Neuronal stem cell (in vitro differentiated cells): ENCODE measurements at places on chromosomes 5 and 9.

DNA sequence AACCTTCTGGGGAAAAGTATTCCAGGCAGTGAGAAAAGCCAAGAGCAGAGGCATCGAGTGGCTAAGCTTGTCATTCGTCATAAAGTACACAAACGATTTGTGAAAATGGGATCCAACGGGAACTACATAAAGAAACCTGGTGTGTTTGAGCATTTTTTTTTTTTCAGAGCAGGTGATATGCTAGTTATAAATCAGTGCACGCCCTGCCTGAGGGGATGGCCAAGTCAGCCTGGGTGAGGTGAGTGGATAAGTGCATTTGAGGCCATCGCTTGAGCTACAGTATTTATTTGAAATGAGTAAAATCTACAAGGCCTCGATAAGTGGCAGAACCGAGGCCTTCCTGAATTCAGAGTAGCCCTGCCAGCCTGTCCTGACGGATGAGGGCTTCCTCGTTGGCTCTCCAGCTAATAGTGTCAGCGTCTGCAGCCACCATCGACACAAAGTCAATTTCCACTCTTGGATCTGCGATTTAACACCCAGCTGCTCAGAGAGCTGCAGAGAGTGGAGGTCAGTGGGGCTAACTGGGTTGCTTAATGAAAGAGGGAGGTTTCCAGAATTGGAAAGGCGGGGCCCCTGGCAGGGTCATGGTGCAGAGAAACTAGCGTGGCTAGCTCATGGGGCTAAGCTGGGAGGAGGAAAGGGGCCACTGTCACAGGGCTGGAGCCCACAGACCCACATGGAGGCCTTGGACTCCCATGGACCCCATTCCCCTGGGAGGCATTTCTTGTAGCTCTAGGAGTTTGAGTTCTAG, 27.3 kb downstream of the PPARGC1B start:
- DNase-seq, result no peak

GRCh38 chr5:110195288-110195687, 505.6 kb downstream of the MAN2A1 start:
- DNase-seq, result no peak

DNA sequence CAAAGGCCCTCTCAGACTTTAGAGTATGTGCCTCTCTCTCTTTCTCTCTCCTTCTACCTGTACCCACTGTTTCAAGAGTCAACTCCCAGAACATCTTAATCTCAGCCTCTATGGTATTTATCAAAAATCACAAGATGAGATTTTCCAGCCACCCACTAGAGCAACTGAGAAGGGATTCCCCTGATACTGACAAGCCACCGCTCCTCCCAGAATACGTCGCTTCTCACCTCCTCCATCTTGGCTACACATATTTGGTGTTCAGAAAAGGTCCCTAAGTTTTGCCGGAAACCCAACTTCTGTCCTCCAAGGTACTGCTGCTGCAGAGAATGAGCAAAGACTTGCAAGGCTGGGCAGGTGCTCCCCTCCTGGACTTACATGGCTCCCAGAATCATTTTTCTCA, 6.1 kb downstream of the GARIN3 start:
- DNase-seq, result no peak

DNA sequence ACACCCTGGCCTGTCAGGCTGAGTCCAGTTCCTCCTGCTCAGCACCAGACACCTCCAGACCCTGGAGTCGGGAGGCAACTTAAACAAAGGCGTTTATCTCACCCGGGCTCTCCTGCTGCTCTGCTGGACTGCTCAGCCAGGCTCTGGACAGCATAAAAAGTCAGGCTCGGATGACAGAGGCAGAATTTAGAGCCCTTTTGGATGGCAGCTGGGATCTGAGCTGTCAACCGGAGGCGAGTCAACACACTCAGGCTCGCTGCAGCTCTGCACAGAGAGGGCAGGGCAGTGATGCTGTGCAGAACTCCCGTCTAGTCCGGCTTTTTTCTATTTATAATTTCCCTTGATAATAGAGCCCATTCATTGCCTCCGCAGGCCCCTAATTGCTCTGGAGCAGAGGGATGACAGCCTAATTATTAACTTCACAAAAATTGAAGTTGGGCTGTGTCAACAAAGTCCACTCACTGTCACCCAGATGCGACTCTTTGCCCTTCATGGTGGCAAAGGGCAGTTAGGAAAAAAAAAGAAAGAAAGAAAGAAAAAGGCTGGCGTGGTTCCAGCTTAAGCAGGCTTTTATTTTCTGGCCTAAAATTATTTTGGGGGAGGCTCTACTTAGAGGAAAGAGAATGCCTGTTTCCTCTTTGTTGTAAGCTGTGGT, 37.6 kb downstream of the STC2 start:
- DNase-seq, result no peak

GRCh38 chr9:133224762-133225161, 15.7 kb upstream of the OBP2B start:
- no peak for DNase-seq

- DNase-seq, result no peak
These were observed 501.6 kb downstream of the DTWD2 start for GRCh38 chr5:118486647-118487225.

DNA sequence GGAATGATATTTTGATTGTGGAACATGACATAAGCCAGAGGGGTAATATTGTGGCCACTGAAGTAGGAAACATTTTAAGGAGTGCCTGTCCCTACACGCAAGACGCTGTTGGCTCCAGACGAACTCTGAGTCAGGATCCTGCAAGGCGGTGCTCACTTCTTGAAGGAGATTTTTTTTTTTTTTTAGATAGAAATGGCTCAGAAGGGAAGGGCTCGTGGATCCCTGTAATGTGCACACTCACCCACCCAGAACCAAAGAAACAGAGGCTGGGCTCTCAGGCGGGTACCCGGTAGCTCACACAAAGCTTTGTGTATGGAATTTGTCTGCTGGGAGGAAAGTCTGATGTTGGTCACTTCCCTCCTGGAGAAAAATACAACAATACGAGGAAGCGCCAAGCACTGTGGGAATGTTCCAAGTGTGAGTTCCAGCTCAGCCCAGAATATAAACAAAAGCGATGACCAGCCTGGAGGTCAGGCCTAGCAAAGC, 25.7 kb downstream of the RAPGEF1 start:
- DNase-seq, result no peak

- no peak for DNase-seq
These were observed 6.9 kb upstream of the UBAP1 start for GRCh38 chr9:34171753-34172535.

DNA sequence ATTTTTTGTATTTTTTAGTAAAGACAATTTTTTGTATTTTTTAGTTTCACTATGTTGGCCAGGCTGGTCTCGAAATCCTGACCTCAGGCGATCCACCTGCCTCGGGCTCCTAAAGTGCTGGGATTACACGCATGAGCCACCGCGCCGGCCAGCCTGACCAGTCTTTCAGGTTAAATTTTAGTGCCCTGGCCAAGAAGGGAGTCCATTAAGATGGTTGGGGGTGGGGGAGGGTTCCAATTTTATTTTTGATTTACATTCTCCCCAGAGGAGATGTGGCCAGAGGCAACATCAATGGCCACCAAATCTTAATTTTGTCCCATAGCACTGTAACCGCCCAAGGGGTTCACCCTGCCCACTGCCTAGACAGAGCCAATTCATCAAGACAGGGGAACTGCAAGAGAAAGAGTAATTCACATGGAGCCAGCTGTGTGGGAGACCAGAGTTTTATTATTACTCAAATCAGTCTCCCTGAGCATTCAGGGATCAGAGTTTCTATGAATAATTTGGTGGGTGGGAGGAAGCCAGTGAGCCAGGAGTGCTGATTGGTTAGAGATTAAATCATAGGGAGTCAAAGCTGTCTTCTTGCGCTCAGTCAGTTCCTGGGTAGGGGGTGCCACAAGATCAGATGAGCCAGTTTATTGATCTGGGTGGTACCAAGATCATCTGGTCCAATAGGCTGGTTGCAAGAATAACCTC, 24.7 kb downstream of the TBCA start:
- no peak for DNase-seq

- no peak for DNase-seq
These were observed 29.0 kb downstream of the SARDH start for GRCh38 chr9:133709015-133709611.

GRCh38 chr9:70111042-70111602, 67.5 kb downstream of the MAMDC2 start:
- DNase-seq, result peak; percentile 77

GRCh38 chr5:115168829-115169486, 750 bp downstream of the TRIM36 start:
- DNase-seq, result peak; percentile 44

DNA sequence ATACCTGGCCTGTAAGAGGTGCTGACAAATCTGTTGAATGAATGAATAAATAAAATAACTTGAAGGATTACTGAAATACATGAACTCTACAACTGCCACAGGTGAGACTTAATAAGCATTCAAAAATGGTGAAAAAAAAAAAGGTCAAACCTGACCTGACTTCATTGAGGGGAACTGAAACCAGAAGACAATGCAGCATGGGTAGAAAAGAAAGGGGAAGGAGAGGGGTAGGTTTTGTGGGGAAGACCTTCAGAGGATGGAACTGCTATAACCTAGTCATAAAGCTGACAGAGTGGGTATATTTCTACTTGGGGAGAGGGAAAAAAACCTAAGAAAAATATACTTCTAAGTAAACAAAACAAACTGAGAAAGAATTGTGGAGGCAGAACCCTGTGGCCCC, 56.6 kb downstream of the RASEF start:
- no peak for DNase-seq

GRCh38 chr9:76521906-76522305, 62.9 kb downstream of the GCNT1 start:
- DNase-seq, result no peak

- no peak for DNase-seq
These were observed 146.5 kb downstream of the CD180 start for GRCh38 chr5:67050125-67050524.

DNA sequence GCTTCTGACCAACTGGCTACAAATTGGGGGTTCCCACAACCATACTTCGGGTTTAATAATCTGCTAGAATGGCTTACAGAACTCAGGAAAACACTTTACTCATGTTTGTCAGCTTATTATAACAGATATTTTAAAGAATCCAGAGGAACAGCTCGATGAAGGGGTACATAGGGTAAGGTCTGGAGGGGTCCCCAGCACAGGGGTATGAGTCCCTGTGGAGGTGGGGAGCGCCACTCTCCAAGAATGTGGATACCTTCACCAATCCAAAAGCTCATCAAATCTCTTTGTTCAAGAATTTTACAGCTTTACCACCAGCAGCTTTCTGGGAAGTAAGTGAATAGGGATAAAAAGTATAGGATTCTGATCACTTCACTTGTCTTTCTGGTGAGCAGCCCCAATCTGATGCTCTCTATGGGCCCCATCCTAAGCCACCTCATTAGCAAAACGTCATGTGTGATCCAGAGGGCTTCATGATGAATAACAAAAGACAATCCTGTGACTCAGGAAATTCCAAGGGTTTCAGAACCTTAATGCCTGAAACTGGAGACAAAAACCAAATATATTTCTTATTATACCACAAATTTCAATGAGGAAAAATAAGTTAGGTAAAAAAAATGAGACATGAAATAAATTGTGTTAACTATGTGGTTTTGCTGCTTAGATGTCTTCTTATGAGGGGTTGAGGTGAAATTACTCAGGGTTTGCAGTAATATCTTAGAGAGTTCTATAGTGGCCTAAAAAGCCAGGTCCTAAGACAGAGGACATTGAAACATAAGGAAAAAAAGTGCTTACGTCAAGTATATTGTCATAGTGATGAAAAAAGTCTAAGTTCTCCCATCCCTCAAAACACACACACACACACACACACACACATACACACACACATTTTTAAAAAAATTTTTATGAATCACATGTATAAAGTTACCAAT, 290.5 kb downstream of the ANXA1 start:
- DNase-seq, result no peak

DNA sequence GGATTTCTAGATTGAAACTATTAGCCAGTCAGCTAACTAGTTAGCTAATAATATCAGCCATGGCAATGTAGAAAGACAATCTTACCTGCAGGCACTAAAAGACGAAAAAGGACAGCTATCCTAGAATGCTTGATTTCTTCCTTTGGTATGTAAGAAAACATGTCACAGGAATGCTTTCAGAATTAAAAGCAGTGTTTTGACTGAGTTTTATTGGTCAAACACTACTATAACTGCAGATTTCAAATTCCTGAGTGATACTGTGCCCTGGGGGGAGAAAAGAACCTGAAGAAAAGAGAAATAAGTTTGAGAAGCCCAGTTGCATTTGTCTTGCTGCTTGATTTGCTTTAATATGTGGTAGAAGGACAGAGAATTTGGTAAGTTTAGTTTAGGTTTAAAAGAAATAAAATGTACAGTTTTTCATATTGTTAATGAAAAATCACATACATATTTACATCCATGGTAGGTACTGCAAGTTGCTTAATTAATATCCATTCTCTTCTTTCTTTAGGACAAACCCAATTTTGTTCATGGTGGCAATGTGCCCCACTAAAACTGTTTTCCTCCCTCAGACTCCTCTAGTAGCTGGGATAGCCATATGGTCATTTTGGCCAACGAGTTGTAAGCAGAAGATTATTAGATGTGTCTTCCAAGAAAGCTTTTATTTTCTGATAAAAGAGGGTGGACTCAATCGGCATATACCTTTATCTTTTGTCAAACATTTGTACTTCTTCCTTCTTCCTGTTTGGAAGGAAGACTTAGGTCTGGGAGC, 4.3 kb upstream of the FAM169A start:
- DNase-seq, result no peak

GRCh38 chr5:180290568-180291233, 1.2 kb downstream of the MAPK9 start:
- DNase-seq, result no peak

DNA sequence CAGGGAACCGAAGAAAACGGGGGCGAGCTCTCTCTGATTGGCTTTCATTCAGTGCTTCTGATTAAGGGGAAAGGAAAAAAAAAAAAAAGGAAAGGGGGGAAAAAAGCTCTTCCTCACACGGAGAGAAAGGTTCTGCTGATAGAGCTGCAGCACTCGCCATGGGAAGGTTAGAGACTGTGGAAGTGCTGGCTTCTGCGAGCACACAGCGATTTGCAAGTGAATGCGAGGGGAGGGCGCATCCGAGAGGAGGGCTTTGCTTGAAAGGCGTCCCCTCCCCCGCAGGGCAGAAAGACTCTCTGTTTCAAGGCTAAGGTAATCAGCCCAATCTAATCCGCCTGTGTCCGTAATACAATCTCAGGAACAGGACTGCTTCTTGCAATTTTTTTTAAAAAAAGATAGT, at the start of gene CDH10:
CDH10 (minus strand) TSS at position 218 of the 400 bp plus-strand sequence. CDS start 51,488 bp downstream, outside the sequence.
- DNase-seq, result peak; percentile 83

DNA sequence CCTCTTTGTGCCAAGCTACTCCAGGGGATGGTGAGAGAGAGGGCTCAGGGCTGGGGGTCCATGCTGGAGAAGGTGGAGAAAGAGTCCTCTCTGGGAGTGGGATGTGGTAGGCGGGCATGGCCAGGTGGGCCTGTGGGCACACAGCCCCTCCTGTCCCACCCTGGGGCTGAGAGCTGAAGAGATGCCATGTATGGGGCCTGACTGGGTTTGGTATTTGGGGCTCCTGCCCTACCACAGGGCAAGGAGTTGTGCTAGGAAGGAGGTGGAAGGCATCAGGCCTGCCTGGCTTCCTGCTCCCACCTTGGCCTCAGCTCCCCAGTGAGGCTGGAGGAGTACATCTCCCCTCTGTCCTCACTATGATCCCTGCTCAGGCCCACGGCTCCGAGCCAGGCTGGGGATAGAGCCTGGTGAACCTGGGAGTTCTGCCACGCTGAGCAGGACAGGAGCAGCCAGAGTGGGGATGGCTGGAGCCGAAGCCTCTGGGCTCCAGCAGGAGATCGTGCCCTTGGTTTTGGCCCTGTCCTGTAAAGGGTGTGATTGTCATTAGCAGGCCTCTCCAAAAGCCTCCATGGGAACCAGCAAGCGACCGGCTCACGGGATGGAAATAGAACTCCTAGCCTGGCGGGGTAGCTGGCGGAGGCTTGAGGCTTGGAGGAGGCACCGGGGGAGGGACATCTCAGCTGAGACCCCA, 75.5 kb downstream of the CACNA1B start:
- no peak for DNase-seq

GRCh38 chr9:127779136-127779981, 893 bp upstream of the SH2D3C start:
- DNase-seq, result no peak

GRCh38 chr5:132750471-132751230, 3.4 kb downstream of the CCNI2 start:
- no peak for DNase-seq
